ENCODE measurements at places on chromosomes 6 and 20. TPM values are rescaled to one million over a fixed set of nuclear protein-coding genes. Genes with fewer than 3 reads are reported as not detected.

- ATAC-seq, result no peak
These were observed 24.6 kb downstream of the PMEPA1 start for GRCh38 chr20:57685146-57685758.

DNA sequence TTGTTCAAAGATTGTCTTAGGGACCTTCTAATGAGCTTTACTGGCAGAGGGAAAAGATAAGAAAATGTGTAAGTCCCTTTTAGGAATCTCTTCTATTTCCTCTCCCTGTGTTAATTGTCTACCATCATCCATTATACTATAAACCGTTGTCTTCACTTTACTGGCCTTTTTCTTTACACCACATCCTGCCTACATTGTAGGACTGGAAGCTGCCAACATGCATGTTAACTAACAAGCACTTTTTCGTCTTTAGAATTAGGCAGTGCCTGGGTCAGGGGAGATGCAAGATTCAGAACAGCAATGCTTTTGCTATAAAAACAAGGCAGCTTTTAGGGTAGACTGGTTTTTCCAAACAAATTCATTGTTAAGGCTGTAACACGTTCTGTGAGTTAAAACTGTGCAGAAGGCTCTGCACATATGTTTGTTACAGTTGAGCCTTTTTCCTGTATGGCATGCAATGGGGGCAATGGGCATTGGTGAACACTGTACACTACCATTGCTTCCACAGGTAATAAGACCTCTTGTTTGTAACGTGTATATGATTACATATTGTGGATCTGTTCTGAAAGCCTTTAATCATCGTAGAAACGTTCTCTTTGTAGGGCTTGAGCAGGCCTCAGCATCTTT lies 10.9 kb upstream of the PKIG start:
- no peak for ATAC-seq

DNA sequence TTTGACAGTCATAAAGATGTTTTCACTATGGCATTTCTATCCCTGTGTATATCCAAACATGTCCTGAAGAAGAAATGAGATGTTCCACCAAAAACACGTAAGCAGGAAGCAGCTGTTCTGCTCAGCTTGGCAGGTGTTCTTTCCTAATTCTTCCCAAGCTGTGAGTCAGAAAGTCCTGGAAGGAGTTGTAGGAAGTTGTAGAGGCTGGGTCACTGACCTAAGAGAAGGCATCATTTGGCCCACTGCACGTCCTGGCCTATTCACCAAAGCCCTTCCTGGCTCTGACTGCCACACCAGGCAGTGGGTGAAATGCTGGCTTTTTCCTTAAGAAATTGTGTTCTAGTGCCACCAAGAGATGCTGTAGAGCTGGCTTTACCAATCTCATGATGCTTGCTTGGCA lies 40.3 kb downstream of the STX11 start:
- ATAC-seq, result no peak

DNA sequence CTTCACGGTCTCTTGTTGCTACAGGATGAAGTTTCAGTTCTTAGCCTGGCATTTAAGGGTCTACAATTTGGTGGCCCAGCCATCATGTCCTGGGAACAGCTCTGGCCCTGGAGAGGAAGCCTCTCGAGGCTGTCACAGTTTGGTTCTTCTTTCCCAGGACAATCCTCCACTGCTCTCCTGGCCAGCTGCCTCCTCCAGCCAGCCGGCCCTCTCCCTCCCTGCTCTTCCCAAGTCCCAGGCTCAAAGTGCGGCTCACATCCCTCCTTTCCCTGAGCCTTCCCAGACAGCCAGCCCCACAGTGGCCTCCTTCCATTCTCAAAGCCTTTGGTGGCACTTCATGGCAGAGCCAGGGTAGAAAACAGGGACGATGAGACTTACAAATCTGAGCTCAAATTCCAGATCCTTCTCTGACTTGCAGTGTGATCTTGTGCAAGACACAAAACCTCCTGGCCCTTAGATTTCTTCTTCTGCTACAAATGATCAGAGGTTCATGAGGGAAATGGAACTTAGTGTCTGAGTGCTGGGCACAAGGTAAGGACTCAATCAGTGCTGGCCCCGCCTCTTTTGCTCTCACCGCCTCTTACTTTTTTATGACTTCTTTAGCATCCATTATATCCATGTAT lies 223.8 kb upstream of the ECI2 start:
- no peak for ATAC-seq

DNA sequence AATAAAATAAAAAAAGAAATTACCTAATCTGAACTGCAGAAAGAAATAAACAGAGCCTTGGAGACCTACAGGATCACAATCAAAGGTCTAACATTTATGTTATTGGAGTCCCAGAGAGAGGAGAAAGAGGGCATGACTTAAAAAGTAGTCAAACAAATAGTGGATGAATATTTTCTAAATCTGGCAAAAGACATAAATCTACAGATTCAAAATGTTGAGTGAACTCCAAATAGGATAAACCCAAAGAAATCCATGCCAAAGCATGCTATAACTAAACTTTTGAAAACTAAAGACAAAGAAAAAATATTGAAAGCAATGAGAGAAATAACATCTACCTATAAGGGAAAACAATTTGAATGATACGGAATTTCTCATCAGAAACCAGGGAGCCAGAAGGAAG lies 38.2 kb downstream of the PSMB1 start:
- no peak for ATAC-seq

DNA sequence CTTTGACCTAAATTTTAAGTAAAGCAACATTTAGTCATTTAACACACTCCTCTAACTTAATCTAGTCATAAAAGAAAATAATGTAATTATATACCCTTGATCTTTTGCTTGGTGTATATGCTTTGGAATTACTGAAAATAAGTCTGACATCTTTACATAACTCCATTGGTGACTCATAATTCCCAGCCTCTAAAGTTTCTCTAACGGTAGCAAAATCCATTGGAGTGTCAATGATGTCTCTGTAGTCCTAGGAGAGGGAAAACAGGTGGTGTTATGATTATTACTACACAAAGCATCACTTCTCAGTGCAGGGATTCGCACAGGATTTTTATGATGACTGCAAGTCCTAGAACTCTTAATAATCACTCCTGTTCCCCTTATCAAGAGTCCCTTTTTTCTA lies 80.2 kb downstream of the IRAK1BP1 start:
- ATAC-seq, result no peak

DNA sequence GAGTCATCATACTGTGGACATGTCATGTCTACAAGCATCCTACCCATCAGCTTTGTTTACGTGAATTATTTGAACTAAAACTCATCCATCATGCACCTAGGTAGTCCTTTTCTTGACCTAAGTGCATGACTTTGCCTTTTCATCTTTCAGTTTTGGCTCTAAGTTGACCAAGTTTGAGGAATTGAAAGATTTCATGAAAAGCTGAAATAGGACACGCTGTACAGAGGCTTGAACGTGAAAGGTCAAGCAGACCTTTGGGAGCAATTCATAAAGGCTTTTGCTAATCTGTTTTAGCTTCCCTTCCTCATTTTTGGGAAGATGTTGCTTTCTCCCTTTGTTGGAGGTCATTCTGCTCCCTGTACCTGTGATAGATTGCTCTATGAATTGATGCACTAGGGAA lies 55.1 kb upstream of the MLIP start:
- ATAC-seq, result no peak

DNA sequence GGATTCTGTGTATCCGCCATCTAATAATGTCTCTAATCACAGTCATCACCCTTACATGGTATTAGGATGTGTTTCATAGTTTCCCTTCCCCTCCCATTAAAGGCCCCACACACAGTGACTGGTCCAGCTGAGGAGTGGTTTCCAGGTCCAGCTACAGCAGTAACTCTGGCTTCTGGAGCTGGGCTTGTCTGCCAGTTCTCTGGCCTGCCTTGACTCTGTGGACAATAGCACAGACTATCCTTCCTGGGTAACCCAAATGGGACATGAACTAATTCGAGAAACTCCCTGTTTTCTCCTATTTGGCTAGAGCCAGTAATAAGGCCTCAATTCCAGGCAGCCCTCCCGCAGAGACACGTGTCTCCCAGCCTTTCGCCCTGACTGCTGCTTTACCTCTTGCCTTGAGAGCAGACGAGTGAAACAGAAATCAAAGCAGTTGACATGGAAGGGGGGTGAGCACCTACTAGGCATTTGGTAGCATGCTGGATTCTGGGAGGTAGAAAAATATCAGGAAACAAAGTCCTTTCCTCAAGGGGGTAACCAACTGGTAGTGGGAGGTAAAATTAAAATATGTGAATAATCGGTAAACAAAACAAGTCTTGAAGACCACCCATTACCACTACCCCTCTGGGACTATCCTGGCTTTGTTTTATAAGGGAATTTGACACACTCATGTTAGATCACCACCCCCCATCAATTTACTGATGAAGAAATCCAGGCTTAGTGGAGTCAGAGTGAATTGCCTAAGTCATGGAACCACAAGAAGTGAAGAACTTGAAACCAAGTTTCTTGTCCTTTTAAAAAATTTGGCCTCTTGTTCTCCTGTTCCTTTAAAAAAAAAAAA lies 1.2 kb downstream of the TRAF3IP2 start:
- no peak for ATAC-seq

GRCh38 chr20:34385464-34385863 lies 22.4 kb downstream of the ITCH start:
- no peak for ATAC-seq

- ATAC-seq, result no peak
These were observed 37.4 kb downstream of the TOMM6 start for GRCh38 chr6:41824571-41825569.

- no peak for ATAC-seq
These were observed at the start of gene ADGRF5 for GRCh38 chr6:46921731-46922130. Gene ADGRF5, minus strand, starts transcription at chr6:46921938. Its CDS starts 15,176 bp downstream, at chr6:46906762.

DNA sequence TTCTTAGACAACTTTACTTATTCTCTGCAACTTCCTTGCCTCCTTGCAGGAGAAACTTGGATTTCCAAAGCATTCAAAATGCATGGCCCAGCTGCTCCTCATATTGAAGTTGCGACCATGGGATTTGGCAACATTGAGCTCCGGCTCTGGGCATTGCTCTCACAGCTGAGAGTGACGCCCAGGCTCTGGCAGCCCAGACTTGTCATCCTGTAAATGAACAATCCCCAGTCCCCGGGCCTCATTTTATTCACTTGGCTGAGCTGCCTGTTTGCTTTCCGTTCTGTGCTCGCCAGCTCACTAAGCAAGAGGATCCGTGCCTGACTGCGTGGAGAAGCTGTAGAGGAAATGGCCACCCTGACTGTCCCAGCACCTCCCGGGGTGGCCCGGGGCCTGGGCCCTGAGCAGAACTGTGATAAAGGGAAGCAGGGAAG lies 119.5 kb upstream of the CD93 start:
- ATAC-seq, result no peak

DNA sequence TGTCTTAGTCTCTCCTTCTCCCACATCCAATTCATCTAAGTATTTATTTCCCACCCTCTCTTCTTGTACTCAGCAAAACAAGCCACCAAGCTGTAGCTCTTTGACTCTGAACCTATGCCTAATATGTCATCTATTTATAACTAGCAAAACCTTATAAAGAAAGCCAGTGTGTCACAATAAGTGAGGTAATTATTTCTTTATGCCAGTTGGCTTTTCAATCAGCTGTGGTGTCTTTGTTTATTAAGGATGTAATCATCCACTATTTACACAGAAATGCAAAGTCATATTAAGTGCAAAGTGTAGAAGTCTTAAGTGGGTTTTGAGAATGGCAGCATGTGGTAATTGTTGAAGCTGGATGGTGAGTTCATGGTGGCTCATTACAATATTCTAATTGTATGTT lies 215.2 kb upstream of the HTR1E start:
- ATAC-seq, result no peak

- no peak for ATAC-seq
These were observed 284.1 kb upstream of the PLN start for GRCh38 chr6:118263921-118264486.

DNA sequence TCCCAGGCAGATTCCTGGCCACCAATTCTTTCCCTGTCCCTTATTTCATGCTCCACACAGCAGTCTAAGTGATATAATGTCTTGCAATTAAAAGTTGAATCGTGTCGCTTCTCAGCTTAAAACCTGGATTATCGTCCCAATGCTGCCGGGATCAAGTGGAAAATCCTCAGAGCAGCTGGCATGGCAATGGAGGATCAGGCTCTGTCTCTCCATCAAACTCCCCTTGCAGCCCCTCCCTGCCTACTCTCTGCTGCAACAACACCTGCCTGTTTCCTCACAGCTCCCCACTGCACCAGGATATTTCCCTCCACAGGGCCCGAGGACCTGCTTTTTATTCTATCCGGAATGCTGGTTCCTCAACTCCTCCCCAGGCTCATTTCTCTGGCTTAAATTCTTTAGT lies 277.1 kb downstream of the SYNE1 start:
- ATAC-seq, result no peak

DNA sequence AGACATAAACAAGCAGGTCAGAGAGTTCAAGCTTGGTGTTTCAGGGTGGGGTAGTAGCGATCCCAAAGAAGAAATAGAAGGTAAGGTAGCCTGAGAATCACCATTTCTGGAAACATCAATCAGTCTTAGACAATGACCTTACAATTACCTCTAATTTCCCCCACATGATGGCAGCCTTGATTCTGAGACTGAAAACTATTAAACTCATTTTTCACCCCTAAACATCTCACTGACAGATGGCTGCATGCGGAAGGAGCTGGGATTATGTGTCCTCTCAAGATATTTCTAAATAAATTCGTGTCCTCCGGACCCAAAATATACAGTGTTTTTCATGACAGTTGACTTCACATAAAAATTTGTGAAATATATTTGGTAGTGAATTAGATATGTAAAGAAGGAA lies 61.0 kb downstream of the KIF6 start:
- no peak for ATAC-seq

DNA sequence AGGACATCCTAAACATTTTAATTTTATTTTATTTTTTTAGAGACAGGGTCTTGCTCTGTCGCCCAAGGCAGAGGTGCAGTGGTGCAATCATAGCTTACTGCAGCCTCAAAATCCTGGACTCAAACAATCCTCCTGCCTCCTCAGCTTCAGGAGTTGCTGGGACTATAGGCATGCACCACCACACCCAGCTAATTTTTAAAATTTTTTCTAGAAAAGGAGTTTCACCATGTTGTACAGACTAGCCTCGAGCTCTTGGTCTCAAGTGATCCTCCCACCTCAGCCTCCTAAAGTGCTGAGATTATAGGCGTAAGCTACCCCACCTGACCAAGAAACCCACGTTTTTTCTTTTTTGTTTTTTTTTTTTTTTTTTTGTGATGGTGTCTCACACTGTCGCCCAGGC lies 33.3 kb downstream of the BAK1 start:
- ATAC-seq, result no peak

The TDRD6 gene
- not detected for total RNA-seq

The RPL10A gene
- 1,667 TPM for total RNA-seq

The WFDC10B gene
- not detected for total RNA-seq

The CPNE5 gene
- 3.9 TPM for total RNA-seq

The AGPAT4 gene
- total RNA-seq, result 13.2 TPM

The GATA5 gene
- total RNA-seq, result not detected

The GABRR1 gene
- total RNA-seq, result not detected
